ENCODE measurements at places on chromosomes 2 and 18.

- no peak for DNase-seq
Measured at GRCh38 chr2:162114271-162114670, 37.8 kb downstream of the GCG start.

GRCh38 chr2:158969162-158969714 is 798 bp downstream of the TANC1 start:
- no peak for DNase-seq

- DNase-seq = no peak
Measured at GRCh38 chr2:47254464-47254863, 99.4 kb upstream of the STPG4 start.

DNA sequence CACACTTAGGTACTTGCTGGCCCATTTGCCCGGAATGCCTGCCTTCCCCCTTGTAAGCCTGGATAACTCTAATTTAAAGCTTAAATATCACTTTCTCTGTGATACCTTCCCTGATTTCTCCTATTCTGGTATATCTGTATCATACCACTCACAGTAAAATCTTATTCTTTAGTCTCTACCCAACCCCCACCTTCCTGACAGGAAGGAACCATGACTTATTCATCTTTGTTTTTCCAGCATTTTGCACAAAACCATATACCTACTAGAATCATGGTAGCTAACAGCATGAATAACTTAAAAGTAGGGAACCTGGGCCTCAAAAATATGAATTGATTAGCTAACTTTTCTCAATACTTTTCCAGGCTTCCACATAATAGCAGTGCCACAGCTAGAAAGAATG is 111.5 kb downstream of the GFPT1 start:
- no peak for DNase-seq

DNA sequence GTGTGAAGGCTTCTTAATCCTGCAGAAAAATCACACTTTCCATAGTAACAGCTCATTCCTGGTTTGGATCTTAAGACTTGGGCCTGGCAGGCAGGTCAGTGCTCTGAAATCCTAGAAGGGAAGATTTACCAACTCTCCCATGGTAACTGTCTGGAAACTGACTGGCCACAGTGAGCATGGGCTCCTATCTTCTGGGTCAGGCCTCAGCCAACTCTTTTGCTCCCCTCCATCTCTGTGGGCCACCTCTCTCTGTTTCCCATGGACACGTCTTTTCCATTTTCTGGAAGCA is 86.7 kb downstream of the ACAA2 start:
- no peak for DNase-seq

GRCh38 chr2:47357483-47357882 is 45.5 kb upstream of the MSH2 start:
- DNase-seq = no peak

DNA sequence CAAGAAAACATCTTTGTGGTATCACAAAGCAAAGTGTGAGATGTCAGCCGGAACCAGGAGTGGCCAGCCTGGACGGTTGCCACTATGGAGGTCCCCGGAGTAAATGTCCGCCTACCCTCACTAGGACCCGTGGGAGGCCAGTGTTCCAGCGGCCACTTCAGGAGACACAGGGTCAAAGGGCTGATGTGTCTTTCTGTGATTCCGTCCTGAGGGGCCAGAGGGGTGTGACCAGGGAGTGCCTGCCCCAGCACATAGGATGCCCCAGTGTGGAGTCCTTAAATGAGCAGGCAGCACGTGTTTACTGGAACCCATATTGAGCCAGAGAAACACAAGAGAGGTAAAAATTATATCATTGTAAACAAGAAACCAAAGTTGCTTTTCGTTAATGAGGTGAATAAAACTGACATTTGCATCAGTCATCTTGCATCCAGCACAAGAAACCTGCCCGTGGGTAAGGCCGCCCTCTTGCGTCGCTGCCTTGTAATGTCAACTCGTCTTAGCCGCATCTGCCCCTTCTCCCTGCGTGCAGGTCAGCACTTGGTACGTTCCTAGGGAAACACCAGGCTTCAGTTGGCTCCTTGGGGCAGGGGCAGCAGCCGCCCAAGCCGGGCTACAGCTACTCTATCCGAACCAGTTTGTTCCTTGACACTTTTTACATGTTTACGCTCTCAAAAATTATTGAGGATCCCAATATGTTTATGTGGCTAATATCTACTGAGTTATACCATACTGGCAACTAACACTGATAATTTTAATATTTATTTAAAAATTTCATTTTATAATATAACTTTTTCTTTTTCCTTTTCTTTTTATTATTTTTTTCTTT is 46.7 kb upstream of the LAPTM4A start:
- DNase-seq = peak; percentile 81

- no peak for DNase-seq
Measured at GRCh38 chr2:133602538-133602937, 34.3 kb upstream of the NCKAP5 start.

DNA sequence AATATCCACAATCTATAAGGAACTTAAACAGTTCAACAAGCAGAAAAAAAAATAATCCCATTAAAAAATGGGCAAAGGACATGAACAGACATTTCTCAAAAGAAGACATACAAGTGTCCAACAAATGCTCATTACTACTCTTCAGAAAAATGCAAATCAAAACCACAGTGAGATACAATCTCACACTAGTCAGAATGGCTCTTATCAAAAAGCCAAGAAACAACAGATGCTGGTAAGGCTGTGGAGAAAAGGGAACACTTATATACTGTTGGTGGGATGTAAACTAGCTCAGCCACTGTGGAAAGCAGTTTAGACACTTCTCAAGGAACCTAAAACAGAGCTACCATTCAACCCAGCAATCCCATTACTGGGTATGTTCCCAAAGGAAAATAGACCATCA is 7.2 kb upstream of the CRYGB start:
- no peak for DNase-seq

- DNase-seq = no peak
Measured at GRCh38 chr2:122132147-122132691, 376.8 kb downstream of the TSN start.

DNA sequence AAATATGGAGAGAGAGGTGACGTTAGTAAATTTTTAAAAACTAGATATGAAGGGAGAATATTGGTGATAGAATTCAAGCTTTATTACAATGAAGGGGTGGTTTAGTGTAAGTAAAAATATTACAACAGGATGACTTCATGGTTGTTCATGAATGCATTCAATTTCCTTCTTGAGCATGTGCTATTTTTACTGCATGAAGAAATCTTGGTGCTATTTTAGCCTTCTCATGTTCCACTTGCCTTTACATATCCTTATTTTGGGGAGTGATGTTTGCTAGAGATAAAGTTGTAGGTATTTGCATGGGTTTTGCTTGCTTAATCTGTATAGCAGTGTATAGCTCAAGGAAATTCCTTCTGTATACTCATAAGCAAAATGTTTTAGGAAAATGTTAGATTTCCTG is 195.0 kb upstream of the MMADHC start:
- DNase-seq = no peak

DNA sequence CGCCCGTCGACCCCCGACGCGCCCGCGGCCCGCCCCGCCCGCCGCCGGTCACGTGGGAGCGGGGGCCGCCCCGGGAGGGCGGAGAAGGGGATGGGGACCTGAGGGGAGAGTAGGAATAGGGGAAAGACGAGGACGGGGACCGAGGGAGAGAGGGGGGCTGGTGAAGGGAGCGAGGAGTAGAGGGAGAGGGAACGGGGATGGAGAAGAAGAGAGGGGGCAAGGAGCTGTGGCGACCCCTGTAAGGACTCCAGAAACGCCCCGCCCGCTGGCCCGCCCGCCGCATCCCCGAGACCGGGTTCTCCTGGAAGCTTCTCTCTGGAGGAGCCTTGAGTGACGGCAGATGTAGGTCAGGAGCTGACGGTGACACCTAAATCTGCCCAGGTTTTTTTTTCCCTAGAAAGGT is 615 bp downstream of the ADNP2 start:
- DNase-seq = no peak

- no peak for DNase-seq
Measured at GRCh38 chr2:27915191-27915590, 24.7 kb downstream of the BABAM2 start.

- peak; percentile 4 for DNase-seq
Measured at GRCh38 chr2:236607471-236608187, 38.0 kb downstream of the ACKR3 start.

DNA sequence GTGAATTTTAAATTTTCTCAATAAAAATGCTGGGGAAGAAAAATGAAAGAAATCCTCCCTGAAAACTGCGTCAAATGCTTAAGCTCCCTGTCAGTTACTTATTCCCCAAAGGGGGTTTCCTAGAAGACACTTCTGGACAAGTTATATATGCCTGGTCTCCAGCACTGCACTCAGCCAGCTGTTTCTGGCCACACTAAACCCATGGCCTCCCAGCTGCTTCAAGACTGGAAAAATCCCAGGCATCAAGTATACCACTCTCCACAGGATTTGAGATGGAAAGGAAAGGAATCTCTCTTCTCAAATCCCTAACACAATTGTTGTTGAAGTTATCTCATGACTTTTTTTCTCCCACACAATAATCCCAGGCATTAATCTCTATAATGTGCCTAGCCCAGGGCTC is 245.7 kb downstream of the NBAS start:
- no peak for DNase-seq

DNA sequence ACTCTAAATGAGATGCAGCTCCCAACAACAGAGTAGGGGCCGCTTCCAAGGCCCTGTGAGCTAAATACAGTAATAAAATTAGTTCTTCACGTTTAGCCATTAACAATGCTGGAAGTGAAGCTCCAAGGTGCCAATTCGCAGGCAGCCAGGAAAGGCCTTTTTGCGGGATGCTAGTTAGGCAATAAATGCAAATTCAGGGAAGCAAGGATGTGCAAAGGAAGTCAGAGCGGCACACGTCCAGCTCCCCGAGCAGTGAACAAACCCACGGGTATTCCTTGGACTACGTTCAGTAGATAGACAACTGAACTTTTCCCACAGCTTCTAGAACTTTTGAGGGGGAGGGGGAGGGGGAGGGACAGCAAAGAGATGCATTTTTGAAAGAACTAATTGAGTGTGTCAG is 6.9 kb downstream of the ZNF516 start:
- DNase-seq = no peak

DNA sequence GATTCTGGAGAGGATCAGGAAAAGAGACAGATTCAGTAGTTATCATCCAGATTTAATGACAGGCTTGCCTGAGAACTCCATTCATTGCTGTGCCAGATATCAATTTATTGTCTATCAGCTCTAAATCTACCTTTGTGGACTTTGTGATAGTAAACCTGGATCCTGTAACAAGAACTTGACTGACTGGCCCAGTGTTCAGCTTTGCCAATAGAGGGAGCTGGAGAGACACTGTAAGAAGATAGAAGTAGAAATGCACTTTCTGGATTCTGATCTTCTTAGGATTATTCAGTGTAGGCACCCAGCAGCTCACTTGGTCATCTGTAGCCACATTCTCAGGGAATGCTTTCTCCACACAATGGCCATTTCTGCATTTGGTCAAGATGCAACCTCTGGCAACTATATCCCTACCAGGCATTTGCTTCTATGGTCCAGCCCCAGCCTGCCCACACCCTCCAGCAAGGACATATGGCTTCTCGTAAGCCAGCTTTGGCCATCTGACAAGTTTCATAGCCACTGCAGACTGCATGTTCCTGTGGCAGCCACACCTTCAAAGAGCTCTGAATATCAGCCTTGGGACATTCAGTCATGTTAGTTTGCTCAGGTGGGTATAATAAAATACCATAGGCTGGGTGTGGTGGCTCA is 6.1 kb upstream of the SERPINB8 start:
- peak; percentile 79 for DNase-seq

DNA sequence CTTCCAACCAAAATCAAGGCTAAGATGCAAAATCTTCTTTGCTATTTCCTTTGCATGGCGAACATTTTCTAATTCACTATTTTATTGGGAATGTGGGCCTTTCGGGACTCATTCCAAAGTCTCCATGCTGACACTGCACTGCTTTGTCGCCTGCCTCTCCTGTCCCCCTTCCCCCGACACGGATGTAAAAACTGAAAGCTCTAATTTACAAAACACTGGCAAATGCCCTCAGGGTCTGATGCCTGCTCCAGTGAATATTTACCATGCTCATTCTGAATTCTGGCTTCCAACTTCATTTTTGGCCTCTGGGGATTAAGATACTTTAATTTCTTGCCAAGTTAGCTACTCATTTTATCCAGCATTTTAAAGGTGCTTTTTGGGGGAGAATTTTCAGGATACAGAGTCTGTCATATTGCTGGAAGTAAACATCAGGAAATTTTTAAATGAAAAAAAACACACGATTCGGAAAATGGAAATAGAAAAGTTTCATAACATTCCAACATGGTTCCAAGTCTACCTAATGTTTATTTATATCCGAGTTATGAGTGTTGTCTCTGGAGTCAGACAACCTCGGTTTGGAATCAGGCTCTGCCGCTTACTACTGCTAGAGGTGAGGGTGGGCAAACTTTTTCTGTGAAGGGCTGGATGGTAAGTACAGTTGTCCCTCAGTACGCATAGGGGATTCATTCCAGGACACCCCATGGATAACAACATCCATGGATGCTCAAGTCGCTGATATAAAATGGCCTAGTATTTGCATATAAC is 14.6 kb upstream of the LTBP1 start:
- no peak for DNase-seq

DNA sequence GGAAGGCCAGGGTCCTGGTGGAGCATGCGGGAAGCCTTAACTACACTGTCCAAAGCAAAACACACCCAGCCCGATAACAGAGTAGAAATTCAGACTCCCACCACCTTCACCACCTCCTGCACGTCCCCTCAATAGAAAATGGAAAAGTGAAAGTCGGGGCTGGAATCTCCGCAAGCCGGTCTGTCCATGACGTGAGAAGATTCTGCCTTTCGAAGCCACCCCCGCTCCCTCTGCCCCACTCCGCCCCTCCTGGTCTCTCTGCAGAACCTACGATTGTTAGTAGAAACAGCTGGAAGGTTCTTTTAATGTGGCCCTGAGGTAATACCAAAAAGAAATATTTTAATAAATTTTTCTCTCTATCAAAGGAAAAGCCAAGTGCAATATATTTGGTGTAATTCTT is 116.4 kb downstream of the GBX2 start:
- DNase-seq = no peak

- DNase-seq = no peak
Measured at GRCh38 chr2:40189881-40190280, 262.0 kb downstream of the SLC8A1 start.

DNA sequence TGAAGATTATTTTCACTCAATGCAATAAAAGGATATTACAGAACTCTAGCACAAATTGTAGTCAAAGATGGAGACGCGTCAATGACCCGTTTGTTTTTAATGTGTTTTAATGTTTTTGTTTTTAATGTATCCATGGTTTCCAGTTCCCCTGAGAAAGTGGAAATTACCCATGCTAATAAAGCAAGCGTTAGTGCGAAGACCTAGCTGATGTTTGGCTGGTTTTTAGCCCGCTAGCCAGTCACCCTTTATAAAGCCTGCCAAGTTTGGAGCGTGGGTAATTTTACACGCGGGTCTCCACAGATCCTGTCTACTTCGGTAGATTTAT is 430 bp upstream of the CHMP1B start:
- DNase-seq = peak; percentile 51

DNA sequence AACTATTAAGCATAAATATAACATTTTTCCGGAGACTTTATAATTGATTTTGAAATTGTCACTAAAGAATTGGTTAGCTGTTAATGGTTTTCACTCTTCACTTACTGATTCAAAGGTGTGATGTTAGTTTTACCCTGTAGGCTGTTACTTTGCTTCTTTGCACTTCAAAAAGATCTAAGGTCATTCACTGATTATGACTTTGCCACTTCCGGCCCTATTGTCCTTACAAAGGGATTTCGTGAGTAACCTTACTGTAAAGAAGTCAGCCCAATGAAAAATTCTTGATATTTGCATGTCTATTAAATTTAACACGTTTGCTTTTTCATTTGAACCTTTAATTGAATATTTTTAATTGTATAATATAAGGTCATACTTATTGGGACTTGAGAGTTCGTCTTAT is 61.4 kb downstream of the GREB1L start:
- DNase-seq = no peak

Measured in suppressor macrophage treated with lipopolysaccharide for 4 hours (primary cell).